ENCODE measurements at places on chromosomes 7 and 10.

DNA sequence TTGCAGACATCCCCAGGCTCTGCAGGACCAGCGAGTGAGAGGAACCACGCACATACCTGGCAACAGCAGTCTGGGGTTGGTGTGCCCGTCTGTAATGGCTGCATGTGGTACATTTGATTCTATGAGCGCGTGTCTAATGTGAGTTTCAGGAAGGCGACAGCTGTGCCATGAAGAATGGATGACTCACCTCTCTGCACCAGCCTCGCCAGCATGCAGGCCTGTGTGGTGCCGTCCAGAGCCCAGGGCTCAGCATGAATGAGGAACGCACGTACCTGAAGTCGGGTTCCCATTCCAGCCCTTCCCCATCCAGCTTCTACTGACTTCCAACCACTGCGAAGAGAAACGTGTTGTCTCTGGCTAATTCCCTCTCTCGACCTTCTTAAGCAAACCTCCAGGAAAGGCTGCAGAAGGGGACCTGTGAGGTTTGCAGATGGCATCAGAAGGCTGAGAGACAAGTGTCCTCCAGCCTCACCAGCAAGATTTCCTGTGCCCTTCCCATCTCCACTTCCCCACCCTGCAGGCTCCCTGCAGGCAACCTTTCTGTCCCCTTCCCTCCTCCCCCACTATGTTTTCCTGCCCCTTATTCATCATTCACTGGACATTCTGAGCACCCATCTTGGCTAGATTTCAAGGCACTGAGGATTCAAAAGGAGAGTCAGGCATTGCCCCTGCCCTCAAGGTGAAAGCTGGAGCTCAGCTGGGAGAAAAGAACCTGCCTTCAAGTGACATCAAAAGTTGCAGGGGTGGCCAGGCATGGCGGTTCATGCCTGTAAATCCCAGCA, 54.3 kb downstream of the ASB13 start:
- peak; percentile 93 for DNase-seq

- no peak for DNase-seq
Measured at GRCh38 chr10:44552726-44553125, 167.8 kb upstream of the CXCL12 start.

DNA sequence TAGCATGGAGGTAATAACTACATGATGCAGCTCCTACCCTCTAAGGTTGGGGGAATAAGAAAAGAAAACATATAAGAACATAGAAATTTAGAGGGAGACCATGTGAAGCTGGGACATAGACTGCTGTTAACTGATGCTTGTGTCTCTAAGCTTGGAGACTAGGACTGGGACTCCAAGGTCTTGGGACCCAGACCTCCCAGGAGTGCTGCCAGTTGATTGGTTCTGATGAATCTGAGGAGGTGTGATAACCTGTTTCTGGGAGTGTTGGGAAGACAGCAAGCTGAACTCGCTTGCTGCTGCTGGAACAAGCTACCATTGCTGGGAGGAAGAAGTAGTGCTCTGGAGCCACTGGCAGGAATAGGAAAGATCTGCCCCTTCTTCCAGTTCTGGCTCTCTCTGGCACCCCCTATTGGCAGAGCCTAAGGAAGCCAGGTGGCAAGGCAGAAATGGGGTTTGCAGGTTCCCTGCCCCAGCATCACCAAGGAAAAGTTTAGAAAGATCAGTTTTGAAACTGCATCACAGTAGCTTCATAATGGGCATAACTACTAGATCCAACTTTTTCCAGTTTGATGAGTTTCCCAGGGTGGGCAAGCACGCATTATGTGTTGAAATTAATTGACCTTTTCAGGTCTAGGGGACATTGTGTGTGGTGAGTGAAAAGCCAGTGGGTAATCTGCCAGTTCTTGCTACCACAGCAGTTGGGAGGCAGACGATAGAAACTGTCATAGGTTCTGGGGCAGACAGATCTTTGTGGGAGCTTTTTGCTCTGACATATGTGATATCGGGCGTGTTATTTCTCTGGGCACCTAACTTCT, 140.7 kb downstream of the SND1 start:
- peak; percentile 33 for DNase-seq

DNA sequence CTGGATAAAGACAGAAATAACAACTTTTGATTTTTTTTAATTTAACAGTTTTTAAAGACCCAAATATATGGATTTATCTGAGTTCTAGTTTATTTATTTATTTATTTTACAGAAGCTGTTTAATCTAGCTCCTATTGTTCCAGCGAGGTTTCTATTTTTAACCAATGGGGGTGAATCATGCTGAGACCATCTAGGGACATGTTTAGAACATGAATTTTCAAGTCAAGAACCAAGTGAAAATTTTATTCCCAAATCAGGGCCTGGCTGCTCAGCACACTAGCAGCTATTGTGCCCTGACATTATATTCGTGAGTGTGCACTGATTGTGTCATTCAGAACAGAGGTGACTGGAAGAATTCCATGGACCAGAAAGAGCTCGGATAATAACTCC, 24.6 kb upstream of the MPP7 start:
- DNase-seq, result no peak

DNA sequence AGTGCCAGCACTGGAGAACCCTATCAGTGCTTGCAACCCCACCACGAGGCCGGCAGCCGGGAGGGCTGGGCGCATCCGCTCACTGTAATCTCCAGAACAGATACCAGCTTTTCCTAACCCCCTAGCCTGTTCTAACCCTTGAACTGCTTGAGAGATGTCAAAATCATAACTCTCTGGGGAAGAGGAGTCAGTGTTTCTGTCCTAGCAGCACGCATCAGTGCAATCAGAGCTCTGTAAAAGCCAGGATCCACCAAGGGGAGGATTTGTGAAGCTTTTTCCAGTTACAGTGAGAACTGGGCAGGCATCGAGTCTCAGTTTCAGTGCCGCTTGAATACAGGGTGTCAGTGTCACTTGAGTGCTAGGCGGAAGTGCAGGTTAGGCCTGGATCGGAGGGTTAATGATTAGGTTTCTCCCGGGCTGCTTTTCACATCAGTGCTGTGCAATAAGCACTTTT, 104.5 kb upstream of the INSYN2A start:
- no peak for DNase-seq

DNA sequence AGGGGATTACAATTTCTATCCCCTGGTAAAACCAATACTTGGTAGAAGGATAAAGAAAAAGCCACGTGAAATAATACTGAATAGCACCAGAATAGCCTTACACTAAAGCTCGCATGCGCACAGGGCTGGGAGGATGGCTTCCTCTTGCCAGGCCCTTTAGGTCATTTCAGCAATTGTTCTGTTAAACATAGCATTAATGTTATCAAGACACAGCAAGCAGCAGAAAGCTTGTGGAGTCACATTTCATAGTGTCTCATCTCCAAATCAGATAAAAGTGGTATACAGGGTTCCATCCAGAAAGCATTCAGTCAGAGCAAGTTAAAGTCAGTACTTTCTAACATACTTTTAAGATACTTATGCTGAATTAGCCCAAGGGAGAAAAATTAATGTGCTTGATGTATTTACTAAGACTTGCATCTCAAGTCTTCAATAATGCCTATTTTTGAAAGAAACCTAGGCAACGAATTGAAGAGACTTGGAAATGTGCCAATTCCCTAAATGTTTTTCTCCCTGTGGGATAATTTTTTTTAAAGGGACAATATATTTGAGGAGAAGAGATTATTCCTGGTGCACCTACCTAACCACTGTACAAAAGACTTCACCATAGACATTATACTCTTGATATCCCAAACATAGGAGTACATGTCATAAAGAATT, 14.3 kb upstream of the NPM3 start:
- DNase-seq, result no peak

DNA sequence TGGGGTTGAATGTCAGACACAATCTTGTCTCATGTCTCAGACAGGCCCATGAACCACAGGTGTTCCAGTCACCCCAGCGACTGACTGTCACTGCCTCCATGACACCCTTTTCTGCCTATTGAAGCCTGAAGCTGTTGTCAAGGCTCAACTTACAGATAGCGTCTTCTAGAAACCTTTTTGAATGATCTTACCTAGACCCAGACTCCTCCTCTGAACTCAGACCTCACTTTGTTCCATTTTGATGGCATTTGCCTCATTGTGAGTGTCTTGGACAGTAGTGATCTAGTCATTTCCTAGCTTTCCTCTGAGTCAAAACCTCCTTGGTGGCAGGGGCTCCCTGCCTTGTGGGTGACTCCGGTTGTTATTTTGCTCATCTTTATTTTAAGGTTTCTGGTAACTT, 98.3 kb upstream of the AGK start:
- DNase-seq, result no peak

GRCh38 chr7:15558756-15559155, 3.1 kb downstream of the AGMO start:
- DNase-seq, result no peak

DNA sequence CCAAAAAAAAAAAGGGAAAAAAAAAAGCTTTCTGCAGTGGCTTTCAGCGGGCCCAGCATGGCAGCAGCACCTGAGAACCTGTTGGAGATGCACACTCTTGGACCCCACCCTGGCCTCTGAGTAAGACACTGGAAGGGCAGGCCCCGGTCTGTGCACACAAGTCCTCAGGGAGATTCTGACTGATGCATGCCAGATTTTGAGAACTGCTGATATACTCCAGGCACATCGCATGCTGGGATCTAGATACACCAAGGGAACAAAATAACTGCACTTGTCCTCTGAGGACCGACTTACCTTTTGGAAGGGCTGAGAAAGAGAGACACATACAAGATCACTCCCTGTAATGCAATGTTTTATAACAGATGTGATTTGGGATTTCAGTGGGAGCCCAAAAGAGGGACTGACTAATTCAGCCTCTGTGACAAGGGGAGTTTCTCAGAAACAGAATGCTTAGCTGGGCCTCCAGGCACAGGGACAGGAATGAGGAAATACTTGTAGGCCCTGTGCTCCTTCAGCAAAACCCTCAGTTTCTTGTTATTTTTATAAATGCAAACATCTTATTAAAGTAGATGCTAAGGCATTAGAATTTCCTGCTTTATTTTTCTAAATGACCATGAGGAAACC, 8.2 kb downstream of the EGFR start:
- DNase-seq, result no peak

GRCh38 chr10:11824825-11825224, 1.7 kb downstream of the PROSER2 start:
- no peak for DNase-seq

DNA sequence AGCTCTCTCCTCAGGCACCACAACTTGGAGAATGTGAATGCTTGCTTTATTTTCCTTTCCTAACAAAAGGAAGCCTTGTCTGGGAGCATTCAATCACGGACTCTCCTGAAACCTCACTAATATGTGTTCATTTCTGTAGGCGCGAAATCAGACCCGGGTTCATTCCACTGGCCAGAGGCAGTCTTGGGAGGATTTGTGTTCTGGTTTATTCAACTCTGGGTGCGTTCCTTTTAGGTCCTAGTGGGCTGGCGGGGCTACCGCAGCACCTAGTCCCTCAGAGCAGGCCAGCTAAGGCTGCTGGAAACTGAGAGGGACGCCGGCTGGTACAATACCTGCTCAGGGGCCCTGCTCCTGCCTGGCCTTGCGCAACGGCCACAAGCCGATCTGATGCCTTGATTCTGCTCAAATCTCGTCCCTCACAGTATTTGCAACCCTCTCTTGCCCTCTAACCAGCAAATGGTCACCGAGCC, 7.5 kb downstream of the HOXA4 start:
- DNase-seq, result peak; percentile 66

DNA sequence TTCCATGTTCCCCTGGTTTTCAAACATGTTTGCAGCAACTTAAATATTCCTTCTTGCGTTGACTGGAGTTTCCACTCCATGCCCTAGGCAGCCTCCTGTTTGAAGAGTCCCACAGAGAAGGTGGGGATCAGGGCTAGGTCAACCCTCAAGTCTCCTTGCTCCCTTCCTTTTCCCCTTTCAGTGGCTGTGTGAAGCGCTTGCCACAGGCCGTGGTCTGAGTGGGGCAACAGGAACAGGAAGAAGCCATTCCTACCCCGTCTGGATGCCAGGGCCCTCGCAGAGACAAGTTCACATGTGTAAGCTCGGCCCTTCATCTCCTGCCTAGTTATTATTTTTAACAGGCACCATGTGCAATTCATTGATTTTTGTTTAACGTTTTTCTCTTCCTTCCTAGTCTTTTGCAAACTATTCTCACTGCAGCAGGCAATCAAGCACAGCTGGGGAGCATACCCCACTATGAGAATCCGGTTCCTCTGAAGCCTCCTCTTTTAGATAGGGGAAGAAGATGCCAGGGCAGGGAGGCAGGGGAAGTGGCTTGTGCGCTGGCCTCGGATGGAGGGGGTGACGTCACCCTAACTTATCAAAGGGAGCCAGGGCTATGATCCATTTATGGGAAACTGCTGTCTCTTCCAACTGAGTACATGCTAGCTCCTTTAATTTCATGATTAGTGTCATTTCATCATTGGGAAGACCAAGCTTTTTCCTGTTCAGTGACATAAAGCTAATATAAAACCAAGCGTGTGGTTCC, 64.2 kb downstream of the PRLHR start:
- no peak for DNase-seq

DNA sequence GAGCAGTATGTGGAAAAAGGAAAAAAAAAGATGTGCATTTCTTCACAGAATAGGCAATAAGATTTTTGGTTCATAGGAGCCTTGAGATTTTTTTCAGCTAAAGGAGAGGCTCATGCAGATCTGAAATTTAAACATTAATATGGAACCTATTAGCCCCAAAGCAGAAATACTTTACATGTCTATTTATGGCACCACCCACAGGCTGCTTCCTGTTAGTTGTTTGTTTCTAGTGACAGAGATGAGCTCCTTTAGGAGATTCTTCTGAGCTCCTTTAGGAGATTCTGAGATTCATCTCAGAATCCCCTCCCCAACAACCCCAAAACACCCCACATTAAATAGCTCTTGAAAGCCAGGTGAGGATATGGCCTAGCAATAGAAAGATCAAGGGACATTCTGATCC, 27.9 kb upstream of the HPS1 start:
- no peak for DNase-seq

DNA sequence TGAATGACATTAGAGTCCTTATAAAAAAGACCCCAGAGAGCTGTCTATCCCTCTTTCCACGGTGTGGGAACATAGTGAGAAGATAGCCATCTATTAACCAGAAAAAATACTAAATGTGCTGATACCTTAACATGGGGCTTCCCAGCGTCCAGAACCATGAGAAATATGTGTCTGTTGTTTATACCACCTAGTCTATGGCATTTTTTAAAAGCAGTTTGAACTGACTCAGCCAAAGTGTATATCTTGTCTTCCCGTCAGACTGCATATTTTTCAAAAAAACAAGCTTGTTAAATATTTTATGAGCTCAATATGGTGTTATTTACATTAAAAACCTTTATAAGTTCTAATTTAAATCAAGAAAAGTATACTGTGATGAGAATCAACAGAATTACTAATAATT, 255.3 kb downstream of the HGF start:
- DNase-seq, result no peak

DNA sequence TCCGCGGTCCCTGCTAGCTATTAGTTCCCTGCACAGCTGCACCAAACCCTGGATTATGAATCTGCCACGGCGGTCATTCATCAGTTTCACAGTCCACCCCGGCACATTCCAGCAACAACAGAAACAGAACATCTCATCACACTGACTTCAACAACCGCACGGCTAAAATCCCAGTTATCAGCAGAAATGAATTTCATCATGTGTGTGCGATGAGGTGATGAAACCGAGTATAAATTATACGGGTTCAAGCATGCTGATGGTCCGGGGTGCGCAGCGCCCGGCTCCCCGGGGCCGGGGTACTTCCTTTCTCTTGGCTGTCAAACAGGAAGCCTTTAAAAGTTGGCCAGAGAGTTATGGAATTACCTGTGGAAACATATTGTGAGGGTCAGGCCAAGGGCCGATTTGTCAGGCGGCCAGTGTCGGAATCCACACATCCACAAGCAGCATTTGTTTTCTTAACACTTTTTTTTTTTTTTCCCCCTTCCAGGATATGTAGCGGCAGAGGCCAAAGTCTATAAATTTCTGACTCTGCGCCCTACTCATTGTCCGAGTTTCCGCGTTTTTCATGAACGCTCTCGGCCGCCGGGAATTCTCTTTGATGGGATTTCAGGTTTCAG, 420.9 kb upstream of the MGMT start:
- DNase-seq, result no peak

GRCh38 chr7:24732646-24733413, 24.4 kb downstream of the GSDME start:
- peak; percentile 16 for DNase-seq

Measured in SW480 (cell line).